ENCODE measurements at places on chromosomes 11 and 22. TPM values are rescaled to one million over a fixed set of nuclear protein-coding genes. Genes with fewer than 3 reads are reported as not detected.
A peak's percentile ranks its signal among the peaks of the same experiment; 100 is the strongest.

GRCh38 chr11:24246715-24247114 is 250.1 kb upstream of the LUZP2 start:
- DNase-seq = no peak
- no peaks in the 10 kb centered on the region for H3K36me3 ChIP-seq
- no peaks in the 10 kb centered on the region for H3K27me3 ChIP-seq
- H3K4me1 ChIP-seq = no peaks in the 10 kb centered on the region
- H3K27ac ChIP-seq = no peak overlapping the region
- no peak overlapping the region for H3K4me3 ChIP-seq

PARVA gene
- 0.30 TPM for total RNA-seq

- DNase-seq = no peak
- H3K4me3 ChIP-seq = no peak overlapping the region
- H3K36me3 ChIP-seq = no peaks in the 10 kb centered on the region
- no peak overlapping the region for H3K27ac ChIP-seq
- H3K27me3 ChIP-seq = no peaks in the 10 kb centered on the region
Measured at GRCh38 chr22:44089717-44090570, 65.8 kb downstream of the PARVB start.

GRCh38 chr22:48894064-48894671 is 933.5 kb downstream of the BRD1 start:
- H3K27me3 ChIP-seq = no peaks in the 10 kb centered on the region
- no peak overlapping the region for H3K4me3 ChIP-seq
- no peaks in the 10 kb centered on the region for H3K36me3 ChIP-seq
- H3K4me1 ChIP-seq = no peaks in the 10 kb centered on the region

GRCh38 chr22:27715106-27715505 is 86.5 kb downstream of the MN1 start:
- no peaks in the 10 kb centered on the region for H3K4me1 ChIP-seq
- DNase-seq = no peak
- no peaks in the 10 kb centered on the region for H3K36me3 ChIP-seq
- H3K27ac ChIP-seq = no peak overlapping the region

DNA sequence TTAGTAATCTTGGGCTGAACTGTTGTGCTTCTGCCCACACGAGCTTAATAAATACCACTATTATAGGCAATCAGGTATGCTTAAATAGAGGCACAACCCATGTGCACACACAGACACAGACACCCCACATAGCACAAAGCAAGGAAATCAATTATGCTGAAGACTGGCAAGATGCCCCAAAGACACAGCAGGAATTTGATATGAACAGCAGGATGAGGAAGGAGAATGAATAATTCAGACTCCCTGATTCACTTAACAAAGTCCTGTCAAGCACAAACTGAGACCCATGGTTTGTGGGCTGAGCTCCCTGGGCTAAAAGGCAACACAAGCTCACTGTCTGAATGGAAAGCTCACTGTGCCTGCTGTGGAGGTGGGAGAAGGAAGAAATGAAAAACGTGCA is 42.5 kb downstream of the RBFOX2 start:
- no peaks in the 10 kb centered on the region for H3K36me3 ChIP-seq
- H3K4me1 ChIP-seq = no peaks in the 10 kb centered on the region
- H3K27me3 ChIP-seq = peaks cover 8% of the 10 kb centered on the region
- no peak overlapping the region for H3K4me3 ChIP-seq

SCARF2 gene
- total RNA-seq = 6.9 TPM

DNA sequence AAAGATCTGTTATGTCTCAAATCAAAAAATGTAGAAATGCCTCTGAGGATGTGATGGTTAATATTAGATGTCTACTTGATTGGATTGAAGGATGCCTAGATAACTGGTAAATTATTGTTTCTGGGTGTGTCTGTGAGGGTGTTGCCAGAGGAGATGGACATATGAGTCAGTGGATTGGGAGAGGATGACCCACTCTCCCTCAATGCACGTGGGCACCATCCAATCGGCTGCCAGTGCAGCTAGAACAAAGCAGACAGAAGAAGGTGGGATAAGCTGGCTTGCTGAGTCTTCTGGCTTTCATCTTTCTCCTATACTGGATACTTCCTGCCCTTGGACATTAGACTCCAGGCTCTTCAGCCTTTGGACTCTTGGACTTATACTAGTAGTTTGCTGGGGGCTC is 430.3 kb downstream of the SOX6 start:
- no peak overlapping the region for H3K27ac ChIP-seq
- no peaks in the 10 kb centered on the region for H3K36me3 ChIP-seq
- no peaks in the 10 kb centered on the region for H3K4me1 ChIP-seq
- no peaks in the 10 kb centered on the region for H3K27me3 ChIP-seq
- H3K4me3 ChIP-seq = no peak overlapping the region
- DNase-seq = no peak

CHCHD10 gene
- 30.6 TPM for total RNA-seq

NRGN gene
- 58.8 TPM for total RNA-seq

- no peak overlapping the region for H3K4me3 ChIP-seq
- peaks cover 6% of the 10 kb centered on the region for H3K4me1 ChIP-seq
- DNase-seq = no peak
Measured at GRCh38 chr11:33889296-33889695, 2.6 kb downstream of the LMO2 start.

DNA sequence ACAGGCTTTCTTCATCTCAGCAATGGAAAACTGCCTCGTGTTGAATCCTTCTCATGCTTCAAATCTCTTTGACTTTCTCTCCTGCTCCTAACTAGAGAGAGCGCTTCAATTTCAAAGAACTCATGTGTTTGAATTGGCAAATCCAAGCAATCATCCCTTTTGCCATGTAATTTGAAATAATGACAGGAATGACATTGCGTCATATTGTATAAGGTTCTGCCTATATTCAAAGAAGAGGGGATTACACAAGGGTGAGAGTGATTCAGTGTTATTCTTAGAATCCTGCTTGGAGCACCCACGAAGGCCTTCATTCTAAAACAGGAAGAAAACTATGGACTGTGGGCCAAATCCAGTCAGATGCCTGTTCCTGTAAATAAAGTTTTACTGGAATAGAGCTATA is 720.6 kb downstream of the JRKL start:
- no peak overlapping the region for H3K27ac ChIP-seq
- no peak for DNase-seq
- H3K4me3 ChIP-seq = no peak overlapping the region
- H3K27me3 ChIP-seq = no peaks in the 10 kb centered on the region
- H3K36me3 ChIP-seq = no peaks in the 10 kb centered on the region

GGTLC2 gene
- total RNA-seq = not detected

PITPNM1 gene
- 116 TPM for total RNA-seq

DCUN1D5 gene
- 16.2 TPM for total RNA-seq

DNA sequence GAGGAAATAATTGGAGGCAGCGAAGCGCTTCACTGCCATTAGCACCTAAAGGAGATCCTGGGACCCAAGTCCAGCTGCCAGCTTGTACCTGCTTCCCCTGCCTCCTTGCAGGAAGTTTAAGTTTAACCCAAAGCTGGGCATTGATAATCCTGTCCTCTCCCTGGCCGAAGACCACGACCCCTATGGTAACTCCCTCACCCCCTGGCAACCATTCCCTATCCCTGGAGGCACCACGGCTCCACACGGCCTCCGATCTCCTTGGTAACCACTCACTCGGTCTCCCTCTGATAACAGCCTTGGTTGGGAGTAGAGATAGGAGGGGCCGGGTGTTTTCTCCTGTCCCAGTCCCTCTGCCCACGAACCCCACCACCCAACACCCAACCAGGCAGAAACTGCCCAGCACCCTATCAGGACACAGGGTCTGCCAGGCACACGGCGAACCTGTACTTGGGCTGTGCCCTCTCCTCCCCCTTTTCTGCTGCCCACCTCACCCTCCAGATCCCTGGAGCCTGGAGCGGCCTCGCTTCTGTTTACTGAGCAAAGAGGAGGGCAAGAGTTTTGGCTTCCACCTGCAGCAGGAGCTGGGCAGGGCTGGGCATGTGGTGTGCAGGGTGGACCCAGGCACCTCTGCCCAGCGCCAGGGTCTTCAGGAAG is 833 bp downstream of the NHERF4 start:
- DNase-seq = no peak
- H3K27me3 ChIP-seq = no peaks in the 10 kb centered on the region
- H3K27ac ChIP-seq = no peak overlapping the region

MYBPC3 gene
- total RNA-seq = not detected

- H3K4me1 ChIP-seq = no peaks in the 10 kb centered on the region
- no peak overlapping the region for H3K27ac ChIP-seq
- H3K4me3 ChIP-seq = no peak overlapping the region
- no peak for DNase-seq
Measured at GRCh38 chr11:104222464-104222863, 58.5 kb upstream of the PDGFD start.

PKNOX2 gene
- total RNA-seq = not detected

GRCh38 chr22:26852176-26852575 is 194.8 kb downstream of the MIAT start:
- H3K27me3 ChIP-seq = no peaks in the 10 kb centered on the region
- no peaks in the 10 kb centered on the region for H3K4me1 ChIP-seq
- H3K36me3 ChIP-seq = no peaks in the 10 kb centered on the region

- H3K36me3 ChIP-seq = peaks cover 13% of the 10 kb centered on the region
- H3K4me1 ChIP-seq = peaks cover 59% of the 10 kb centered on the region
- H3K27ac ChIP-seq = peak overlapping the region; percentile 76
- peak overlapping the region; percentile 85 for H3K4me3 ChIP-seq
Measured at GRCh38 chr11:63888170-63889086, 28.5 kb downstream of the RCOR2 start.

GRCh38 chr11:65588199-65589054 is 7.2 kb downstream of the KCNK7 start:
- H3K4me3 ChIP-seq = no peak overlapping the region
- H3K4me1 ChIP-seq = peaks cover 19% of the 10 kb centered on the region
- H3K27ac ChIP-seq = peak overlapping the region; percentile 60
- H3K36me3 ChIP-seq = peaks cover 21% of the 10 kb centered on the region
- peak; percentile 62 for DNase-seq

GRCh38 chr11:131365329-131365930 is 5.0 kb upstream of the NTM start:
- H3K27me3 ChIP-seq = no peaks in the 10 kb centered on the region
- H3K36me3 ChIP-seq = no peaks in the 10 kb centered on the region
- no peak overlapping the region for H3K4me3 ChIP-seq
- no peaks in the 10 kb centered on the region for H3K4me1 ChIP-seq
- no peak for DNase-seq

TRIM48 gene
- total RNA-seq = not detected

POLR2L gene
- 43.1 TPM for total RNA-seq

GRCh38 chr11:77125191-77125590 is 2.9 kb upstream of the MYO7A start:
- no peaks in the 10 kb centered on the region for H3K36me3 ChIP-seq
- no peak overlapping the region for H3K4me3 ChIP-seq
- peaks cover 11% of the 10 kb centered on the region for H3K4me1 ChIP-seq
- DNase-seq = no peak
- no peaks in the 10 kb centered on the region for H3K27me3 ChIP-seq

GRCh38 chr11:10931761-10932670 is 74.2 kb upstream of the ZBED5 start:
- no peak overlapping the region for H3K4me3 ChIP-seq
- DNase-seq = no peak
- peaks cover 28% of the 10 kb centered on the region for H3K4me1 ChIP-seq
- H3K36me3 ChIP-seq = no peaks in the 10 kb centered on the region

CREB3L1 gene
- total RNA-seq = not detected

DNA sequence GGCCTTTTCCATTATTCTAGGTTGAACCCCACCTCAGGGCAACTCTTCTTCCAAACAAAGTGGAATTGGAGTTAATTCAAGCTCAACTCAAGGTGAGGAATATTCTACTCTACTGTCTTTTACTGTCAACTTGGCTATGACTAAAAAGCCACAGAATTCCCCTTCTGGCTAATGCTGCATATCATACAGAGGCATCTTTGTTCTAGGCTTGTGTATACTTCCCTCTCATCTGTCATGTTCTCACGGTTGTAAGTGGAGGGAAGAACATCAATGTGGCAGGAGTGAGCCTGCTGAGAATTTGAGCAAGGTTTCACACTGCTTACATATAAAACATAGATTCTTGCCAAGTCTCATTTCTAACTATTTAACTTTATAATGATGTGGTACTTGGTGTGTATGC is 921.4 kb upstream of the CNTN5 start:
- no peaks in the 10 kb centered on the region for H3K27me3 ChIP-seq
- no peaks in the 10 kb centered on the region for H3K36me3 ChIP-seq
- no peak overlapping the region for H3K27ac ChIP-seq
- H3K4me3 ChIP-seq = no peak overlapping the region
- no peaks in the 10 kb centered on the region for H3K4me1 ChIP-seq

- no peak overlapping the region for H3K4me3 ChIP-seq
- no peak overlapping the region for H3K27ac ChIP-seq
- H3K27me3 ChIP-seq = no peaks in the 10 kb centered on the region
- H3K4me1 ChIP-seq = no peaks in the 10 kb centered on the region
Measured at GRCh38 chr22:35582861-35583670, 34.1 kb downstream of the MB start.

DNA sequence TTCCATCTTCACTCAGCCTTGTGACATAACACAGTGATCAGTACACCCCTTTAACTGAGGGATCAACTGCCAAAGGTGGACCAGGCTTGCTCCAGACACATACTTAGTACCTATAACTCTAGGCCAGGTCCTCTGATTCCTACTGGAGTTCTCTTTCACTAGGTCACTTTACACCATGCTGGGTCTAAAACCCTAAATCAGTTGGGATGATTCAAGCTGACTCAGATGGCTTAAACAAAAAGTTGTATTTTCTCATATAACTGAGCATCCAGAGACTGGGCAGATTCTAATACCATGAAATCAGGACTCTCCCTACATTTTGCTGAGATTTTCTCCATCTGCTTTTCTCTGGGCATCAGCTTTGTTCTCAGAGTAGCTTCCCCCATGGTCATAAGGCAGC is 26.0 kb upstream of the FLI1 start:
- H3K27me3 ChIP-seq = no peaks in the 10 kb centered on the region
- no peak overlapping the region for H3K4me3 ChIP-seq
- no peak for DNase-seq

- no peak overlapping the region for H3K27ac ChIP-seq
- peaks cover 7% of the 10 kb centered on the region for H3K36me3 ChIP-seq
- H3K27me3 ChIP-seq = no peaks in the 10 kb centered on the region
- DNase-seq = no peak
- peaks cover 24% of the 10 kb centered on the region for H3K4me1 ChIP-seq
- no peak overlapping the region for H3K4me3 ChIP-seq
Measured at GRCh38 chr22:20397498-20397897, 3.5 kb downstream of the ZNF74 start.

DNA sequence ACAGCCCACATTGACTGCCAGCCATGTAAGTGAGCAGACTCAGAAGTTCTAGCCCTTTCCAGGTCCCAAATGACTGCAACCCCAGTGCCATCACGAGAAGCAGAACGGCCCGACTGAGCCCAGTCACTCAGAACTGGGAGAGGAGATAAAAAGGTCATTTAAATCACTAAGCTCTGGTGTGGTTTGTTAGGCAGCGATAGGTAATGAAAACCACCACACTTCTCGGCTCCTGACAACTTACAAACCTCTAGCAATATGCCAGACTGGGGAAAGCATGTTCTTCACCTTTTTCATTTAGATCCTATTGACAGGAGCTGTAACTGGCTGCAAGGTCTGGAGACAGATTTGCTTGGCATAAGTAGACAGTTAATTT is 6.7 kb downstream of the SLC15A3 start:
- H3K4me1 ChIP-seq = no peaks in the 10 kb centered on the region
- H3K27me3 ChIP-seq = peaks cover 2% of the 10 kb centered on the region
- no peak overlapping the region for H3K4me3 ChIP-seq
- H3K27ac ChIP-seq = no peak overlapping the region

- H3K27me3 ChIP-seq = no peaks in the 10 kb centered on the region
- peaks cover 30% of the 10 kb centered on the region for H3K4me1 ChIP-seq
- peak overlapping the region; percentile 93 for H3K4me3 ChIP-seq
- H3K36me3 ChIP-seq = no peaks in the 10 kb centered on the region
Measured at GRCh38 chr11:107859459-107860239, 1.1 kb upstream of the SLC35F2 start.

- no peaks in the 10 kb centered on the region for H3K4me1 ChIP-seq
- peaks cover 7% of the 10 kb centered on the region for H3K27me3 ChIP-seq
- H3K4me3 ChIP-seq = no peak overlapping the region
- DNase-seq = no peak
- no peak overlapping the region for H3K27ac ChIP-seq
Measured at GRCh38 chr11:74462009-74462408, 5.3 kb downstream of the KCNE3 start.

GUCY1A2 gene
- not detected for total RNA-seq

All from CD4-positive, CD25-positive, alpha-beta regulatory T cell (primary cell).